Stimulated activated CD4-positive, alpha-beta T cell treated with anti-CD3 and anti-CD28 coated beads, Interleukin-1b, Interleukin-23, amount 100 ng/mL, for 1 hour (primary cell): ENCODE measurements at places on chromosomes 4 and X.

GRCh38 chr4:81353861-81354260 lies 117.8 kb downstream of the RASGEF1B start:
- no peak for DNase-seq

DNA sequence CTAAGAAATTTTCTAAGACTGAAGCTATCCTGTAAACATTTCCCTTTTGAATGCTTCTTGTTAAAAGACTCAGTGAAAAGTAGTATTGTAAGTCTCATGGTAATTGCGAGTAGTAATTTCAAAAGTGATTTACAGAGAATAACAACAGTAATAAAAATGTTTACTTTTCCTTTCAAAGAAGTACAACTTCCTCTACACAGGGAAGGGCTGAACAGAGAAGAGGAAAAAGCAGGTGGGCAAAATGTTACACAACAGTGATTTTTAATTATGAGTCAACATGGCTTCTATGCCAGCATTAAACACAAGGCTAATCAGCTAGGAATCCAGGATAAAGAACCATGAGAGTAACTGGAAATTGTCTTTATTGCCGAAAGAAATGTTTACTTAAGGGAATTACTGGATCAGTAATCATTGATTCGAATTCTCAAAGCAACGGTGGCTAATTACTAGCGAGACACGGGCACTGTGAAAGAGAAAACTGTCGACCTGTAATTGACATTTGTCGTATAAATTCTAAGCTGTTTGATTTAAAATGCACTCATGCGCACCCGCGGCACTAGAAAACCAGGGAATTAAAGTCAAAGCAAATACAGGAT lies 15.4 kb downstream of the UTP3 start:
- DNase-seq, result no peak

GRCh38 chrX:40550066-40550465 lies 30.7 kb upstream of the ATP6AP2 start:
- DNase-seq, result no peak

GRCh38 chrX:19875050-19875431 lies 12.4 kb downstream of the SH3KBP1 start:
- no peak for DNase-seq

DNA sequence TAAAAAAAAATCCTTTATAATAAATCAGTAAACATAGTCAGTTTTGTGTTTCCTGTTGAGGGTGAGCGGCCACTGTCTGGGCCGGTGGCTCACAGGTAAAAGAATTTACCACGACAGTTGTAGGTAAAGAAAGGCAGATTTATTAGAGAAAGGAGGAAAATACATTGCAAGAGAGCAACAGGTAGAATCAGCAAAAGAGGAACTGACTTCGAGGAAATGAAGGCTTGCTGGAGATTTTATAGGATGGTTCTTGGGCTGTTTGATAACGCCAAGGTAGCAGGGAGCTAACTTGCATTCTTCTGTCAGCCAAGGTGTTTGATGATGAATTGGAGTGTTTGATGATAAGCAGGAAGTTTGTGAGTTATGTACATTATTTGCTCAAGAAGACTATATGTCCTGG lies 2.8 kb downstream of the ZNF157 start:
- DNase-seq, result no peak

- no peak for DNase-seq
Observed at GRCh38 chr4:31392923-31393322, 672.8 kb downstream of the PCDH7 start.

GRCh38 chrX:2536974-2537373 lies 36.2 kb upstream of the DHRSX start:
- no peak for DNase-seq

DNA sequence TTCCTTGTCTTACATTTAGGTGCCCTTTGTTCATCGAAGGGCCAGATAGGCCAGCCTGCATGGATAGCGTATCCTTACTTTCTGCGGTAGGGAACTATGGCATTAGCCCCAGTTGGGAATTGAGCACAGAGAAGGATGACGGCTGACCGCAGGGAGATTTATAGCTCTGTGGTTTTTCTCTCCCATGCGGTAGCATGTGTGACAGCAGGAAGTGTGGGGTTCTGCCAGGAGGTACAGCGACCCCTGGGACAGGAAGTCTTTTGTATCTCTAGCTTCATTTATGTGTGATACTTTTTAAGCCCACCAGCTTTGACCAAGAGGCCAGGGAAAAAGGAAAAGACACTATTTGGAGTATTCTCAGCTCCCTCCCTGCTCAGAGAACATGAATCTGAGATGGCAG lies 33.1 kb downstream of the GAB3 start:
- no peak for DNase-seq

GRCh38 chrX:120741452-120741851 lies 111.6 kb upstream of the C1GALT1C1 start:
- DNase-seq, result no peak

GRCh38 chr4:121126449-121127006 lies 37.6 kb downstream of the TNIP3 start:
- DNase-seq, result no peak

DNA sequence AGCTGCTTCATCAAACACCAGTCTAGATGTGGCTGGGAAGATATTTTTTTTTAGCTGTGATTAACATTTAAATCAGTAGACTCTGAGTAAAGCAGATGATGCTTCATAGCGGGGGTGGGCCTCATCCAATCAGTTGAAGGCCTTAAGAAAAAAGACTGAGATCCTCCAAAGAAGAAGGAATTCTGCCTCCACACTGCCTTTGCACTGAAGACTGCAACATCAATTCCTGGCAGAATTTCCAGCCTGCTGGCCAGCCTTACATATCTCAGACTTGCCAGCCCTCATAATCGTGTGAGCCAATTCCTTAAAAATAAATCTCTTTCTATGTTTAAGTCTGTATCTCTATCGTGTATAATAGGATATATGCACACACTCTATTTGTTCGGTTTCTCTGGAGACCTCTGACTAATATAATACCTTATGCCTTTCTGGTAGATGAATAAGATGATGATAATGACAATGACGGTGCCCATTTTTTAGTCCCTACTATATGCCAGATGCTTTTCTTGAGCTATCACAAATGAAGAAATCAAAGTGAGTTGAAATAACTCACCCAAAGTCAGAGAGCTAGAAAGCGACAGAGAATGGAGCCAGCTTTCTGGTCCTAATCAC lies 66.1 kb upstream of the SOD3 start:
- DNase-seq, result no peak
